CD4-positive, alpha-beta T cell treated with Interleukin-17A for 1 hour (primary cell): ENCODE measurements at places on chromosomes 12 and 14.

DNA sequence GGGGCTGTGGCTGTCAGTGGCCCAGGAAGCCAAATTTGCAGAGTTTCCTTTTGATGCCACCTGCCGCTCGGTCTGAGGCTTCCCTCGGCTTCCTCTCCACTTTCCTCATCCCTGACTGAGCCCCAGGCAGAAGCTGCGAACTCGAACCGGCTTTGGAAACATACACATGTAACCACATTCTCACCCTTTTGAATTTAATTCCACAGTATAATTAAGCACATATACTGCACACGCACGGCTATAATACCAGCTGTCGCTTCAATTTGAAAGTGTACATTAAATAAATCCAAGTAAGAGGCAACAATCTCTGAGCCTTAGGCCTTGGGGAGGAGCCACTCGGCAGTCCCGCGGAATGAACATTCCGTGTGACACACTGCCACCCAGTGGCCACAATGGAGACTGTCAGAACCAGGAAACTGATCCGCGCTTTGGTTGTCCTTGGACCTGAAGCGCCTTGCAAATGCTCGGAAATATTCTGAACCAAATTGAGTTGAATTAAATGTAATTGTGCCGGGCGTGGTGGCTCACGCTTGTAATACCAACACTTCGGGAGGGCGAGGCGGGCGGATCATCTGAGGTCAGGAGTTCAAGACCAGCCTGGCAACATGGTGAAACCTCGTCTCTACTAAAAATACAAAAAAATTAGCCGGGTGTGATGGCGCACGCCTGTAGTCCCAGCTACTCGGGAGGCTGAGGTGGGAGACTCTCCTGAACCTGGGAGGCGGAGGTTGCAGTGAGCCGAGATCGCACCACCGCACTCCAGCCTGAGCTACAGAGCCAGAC is 117.9 kb upstream of the TMPO start:
- DNase-seq = peak; percentile 85

DNA sequence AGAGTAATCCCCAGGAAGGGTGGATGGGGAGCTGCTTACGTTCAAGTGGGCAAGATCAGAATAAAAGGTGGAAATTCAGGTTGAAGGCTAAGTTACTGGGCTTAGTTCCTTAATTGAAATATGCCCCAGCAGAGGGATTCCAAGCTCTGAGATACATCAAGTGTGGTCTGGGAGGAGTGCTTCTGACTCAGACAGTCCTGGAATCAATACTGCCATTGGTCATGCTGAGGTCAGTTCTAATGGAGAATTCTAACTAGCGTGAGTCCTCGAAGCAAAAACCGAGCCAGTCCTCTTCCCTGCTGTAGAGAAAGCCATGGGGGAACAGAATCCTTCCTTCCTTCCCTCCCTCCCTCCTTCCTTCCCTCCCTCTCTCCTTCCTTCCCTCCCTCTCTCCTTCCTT is 39.9 kb downstream of the NOS1 start:
- DNase-seq = no peak

- no peak for DNase-seq
Observed at GRCh38 chr14:100123618-100124017, 35.8 kb downstream of the DEGS2 start.

- no peak for DNase-seq
Observed at GRCh38 chr12:130013771-130014484, 110.1 kb upstream of the TMEM132D start.

DNA sequence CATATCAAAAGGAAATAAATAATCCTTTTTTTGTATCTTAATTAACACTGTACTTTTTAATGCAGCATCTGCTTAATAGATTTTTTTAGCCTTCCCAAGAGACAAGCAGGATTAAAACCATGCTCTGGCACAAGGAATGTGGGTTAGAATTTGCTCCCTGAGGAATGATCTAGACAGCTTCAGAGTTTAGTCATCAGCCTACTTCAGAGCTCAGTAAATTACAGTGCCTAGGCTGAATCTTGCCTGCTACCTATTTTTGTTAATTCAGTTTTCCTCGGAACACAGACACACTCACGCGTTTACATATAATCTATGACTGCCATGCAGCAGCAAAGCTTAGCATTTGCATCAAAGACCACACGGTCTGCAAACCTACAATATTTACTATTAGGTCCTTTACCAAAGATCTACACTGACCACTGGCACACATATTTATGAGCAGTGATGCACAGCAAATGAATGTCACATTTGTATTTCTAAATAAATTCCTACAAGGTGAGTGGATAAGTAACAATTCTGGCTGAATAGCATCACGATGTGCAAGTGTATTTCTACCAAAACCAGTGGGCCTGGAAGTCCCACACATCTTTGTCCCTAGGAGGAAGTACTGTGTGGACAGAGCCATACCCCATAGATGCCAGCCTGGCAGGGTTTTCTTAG is 309.8 kb upstream of the TMEM132C start:
- no peak for DNase-seq

GRCh38 chr12:119592232-119592631 is 1.3 kb upstream of the TMEM233 start:
- no peak for DNase-seq

DNA sequence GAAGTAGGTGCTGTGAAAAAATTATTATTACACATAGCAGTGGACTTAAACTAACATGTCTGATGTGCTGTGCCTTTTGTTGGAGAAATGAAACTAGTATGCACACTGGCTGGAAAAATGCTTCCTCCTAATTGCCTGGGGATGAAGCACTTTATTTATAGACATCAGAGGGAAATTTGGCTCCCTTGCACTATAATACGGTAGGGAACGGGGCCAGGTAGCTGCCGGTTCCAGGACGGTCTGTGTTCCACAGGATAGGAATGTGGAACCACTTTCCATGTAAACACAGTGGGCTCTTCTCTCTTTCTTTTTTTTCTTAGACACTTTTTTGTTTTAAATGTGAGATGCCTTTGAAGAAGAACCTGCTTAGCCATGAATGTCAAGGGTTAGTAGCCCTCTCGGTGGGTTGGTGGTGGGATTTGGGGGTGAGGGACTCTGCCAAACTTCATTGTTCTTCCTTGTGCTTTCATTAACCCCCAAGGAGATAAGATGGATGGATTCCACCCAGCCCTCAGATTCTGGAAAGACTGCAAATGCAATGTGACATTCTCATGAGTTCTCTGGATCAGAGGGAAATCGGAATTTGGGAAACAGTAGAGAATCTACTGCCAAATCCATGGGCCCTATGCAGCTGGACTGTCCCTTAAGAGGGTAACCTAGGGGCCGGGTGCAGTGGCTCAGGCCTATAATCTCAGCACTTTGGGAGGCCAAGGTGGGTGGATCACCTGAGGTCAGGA is 58.0 kb upstream of the GSC start:
- no peak for DNase-seq

- DNase-seq = no peak
Observed at GRCh38 chr12:12372946-12373722, 16.3 kb downstream of the BORCS5 start.

- DNase-seq = no peak
Observed at GRCh38 chr14:58699681-58700205, 62.0 kb downstream of the DACT1 start.

GRCh38 chr12:111369496-111370220 is 763 bp upstream of the PHETA1 start:
- DNase-seq = no peak

DNA sequence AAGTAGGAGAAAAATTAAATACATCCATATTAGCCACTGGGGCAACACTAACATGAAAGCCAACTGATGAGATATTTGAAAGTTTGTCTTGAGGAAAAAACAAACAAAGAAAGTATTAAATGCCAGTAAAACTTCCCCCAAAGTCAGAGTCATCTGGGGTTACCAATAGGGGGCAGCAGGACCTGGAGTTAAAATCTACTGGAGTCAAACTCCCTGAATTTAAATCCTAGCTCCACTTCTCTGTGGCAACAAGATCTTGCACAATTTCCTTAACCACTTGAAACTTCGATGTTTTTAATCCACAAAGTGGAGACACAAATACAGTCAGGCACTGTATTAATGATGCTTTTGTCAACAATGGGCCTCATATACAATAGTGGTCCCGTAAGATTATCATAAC is 14.4 kb downstream of the PLEKHG7 start:
- DNase-seq = no peak

GRCh38 chr14:28426960-28427359 is 339.6 kb upstream of the FOXG1 start:
- no peak for DNase-seq

DNA sequence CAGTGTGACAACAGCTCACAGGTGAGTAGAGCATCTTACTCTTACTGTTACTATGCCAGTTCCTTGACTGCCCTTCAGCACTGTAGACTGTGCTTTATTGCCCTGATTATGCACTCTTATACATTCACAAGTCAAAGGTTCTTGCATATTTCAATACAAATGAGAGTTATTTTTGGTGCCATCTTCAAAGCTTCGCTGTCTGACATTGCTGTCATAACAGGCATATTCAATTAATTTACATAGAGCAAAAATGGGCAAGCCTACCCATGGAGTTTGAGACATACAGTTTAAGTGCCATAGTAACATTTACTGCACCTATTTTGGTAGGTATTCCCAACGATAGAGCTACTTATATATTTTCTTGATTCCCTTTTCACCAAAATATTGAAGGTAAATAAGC is 107.5 kb upstream of the CNTN1 start:
- no peak for DNase-seq

DNA sequence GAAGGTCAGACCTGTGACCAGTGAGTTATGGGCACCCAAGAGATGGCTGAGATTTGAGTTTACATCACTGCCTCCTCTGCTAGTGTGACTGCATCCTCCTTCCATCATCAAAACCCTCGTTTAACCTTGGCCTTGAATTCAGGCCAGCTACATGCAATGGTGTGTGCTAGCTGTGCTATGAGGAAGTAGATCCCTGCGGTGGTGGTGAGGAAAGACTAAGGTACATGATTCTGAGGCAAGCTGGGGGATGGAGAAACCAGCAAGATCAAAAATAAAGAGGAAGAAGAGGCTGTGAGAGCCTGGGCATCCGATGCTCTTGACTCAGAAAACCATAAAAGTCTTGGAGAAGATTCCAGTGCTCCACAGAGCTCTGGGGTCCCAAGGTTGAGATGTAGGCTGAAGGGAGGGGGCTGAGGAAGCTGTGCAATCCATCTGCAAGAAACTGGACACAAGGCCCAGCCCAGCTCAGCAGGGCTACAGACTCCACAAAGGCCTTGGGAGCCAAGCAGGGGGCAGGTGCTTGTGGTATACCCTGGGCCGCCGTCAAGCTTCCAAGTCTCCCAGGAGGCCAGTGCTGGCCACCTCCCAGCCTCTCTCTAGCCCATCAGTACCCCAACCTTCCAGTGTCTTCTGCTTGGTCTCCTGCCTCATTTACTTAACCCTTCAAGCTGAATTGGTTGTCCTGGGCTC is 774.8 kb downstream of the VRK1 start:
- no peak for DNase-seq

- DNase-seq = peak; percentile 50
Observed at GRCh38 chr14:88026890-88027289, 22.0 kb downstream of the GPR65 start.

GRCh38 chr14:93317875-93318807 is 14.7 kb downstream of the BTBD7 start:
- no peak for DNase-seq

DNA sequence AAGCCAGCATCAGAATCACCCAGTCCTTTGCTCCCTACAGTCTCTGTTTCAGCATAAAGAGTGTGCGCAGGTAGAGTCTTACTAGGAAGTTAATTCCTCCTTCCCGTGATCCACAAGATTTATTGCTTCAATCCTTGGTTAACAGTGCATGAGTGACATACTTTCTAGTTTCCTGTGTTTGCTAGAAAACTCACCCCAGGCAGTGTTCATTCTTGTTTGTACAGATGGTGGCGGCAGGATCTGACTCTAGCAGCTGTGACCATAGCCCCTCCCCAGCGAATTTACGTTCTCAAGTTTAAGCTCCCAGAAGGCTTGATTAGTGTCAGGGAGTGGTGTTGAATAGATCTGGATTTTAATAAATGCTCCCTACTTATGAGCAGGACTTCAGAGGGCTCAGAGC is 75.9 kb upstream of the ANO2 start:
- DNase-seq = no peak

- DNase-seq = no peak
Observed at GRCh38 chr14:74952180-74952665, 3.2 kb downstream of the PGF start.

GRCh38 chr12:10362828-10363657 is 26.8 kb downstream of the KLRK1 start:
- DNase-seq = no peak
